ENCODE measurements at places on chromosomes 5 and 9.

DNA sequence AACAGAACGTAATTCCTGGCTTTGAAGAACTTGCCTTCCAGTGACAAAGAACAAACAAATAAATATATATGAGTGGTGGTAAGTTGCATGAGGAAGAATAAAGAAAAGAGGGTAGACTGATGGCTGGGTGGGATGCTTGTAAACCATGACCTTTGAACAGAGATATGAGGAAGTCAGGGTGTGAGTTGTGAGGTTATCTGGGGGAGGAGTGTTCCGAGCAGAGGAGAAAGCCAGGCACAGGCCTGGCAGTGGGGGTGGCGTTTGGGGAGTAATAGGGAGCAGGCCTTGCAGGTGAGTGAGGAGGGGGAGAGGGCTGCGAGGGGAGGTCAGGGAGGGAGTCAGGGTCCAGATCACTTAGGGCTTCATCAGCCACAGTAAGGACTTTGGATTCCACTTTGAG, 213.4 kb downstream of the PTTG1 start:
- no peak for DNase-seq

- DNase-seq = peak; percentile 43
These were observed 19.2 kb upstream of the TOR1B start for GRCh38 chr9:129783516-129784361.

DNA sequence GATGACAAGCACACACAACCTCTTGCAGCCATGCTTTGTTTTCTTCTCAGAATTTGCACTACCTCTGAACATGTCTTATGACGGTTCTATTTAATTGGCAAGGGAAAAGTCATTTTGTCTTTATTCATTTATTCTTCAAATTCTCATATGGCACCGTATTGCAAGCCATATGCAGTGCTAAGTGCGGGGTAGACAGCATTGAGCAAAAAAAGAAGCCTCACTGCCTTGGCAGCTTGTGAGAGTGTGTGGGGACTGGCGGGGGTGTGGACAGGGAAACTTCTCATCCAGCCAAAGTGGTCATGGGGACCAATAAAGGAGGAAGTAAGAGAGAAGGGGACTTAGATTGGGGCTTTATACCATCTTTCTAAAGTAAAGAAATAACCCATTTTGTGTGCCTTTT, 160.0 kb downstream of the CDH12 start:
- DNase-seq = no peak

GRCh38 chr5:14267991-14268708, 125.0 kb downstream of the TRIO start:
- DNase-seq = no peak

GRCh38 chr5:84372066-84372695, 12.5 kb downstream of the EDIL3 start:
- peak; percentile 25 for DNase-seq

GRCh38 chr5:96649681-96650540, 12.3 kb upstream of the CAST start:
- DNase-seq = no peak

GRCh38 chr9:114315723-114316363, 7.1 kb upstream of the ORM1 start:
- DNase-seq = no peak

- DNase-seq = no peak
These were observed 39.0 kb upstream of the ZSWIM6 start for GRCh38 chr5:61293071-61293470.

DNA sequence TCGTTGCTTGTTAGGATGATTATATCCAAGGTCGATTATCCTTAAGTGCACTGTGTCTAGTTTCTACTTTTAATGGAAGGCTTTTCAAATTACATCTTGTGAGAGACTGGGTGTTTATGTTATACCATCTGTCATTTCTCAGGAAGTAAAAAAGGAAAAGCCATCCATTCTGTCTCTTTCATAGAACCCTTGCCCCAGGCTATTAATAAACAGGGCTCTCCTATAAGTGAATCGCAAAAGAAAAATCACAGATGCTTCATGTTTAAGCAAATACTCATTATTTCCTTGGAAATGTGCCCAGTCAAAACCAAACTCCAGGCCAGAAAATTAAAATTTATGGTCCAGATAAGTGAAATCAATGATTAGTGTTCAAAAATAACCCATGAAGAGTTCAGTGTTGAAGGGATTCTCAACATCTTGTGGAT, 58.1 kb downstream of the STARD4 start:
- DNase-seq = peak; percentile 14

- DNase-seq = no peak
These were observed 187.1 kb downstream of the TRIM32 start for GRCh38 chr9:116873937-116874914.

GRCh38 chr5:150092159-150092787, 5.9 kb upstream of the CSF1R start:
- no peak for DNase-seq

DNA sequence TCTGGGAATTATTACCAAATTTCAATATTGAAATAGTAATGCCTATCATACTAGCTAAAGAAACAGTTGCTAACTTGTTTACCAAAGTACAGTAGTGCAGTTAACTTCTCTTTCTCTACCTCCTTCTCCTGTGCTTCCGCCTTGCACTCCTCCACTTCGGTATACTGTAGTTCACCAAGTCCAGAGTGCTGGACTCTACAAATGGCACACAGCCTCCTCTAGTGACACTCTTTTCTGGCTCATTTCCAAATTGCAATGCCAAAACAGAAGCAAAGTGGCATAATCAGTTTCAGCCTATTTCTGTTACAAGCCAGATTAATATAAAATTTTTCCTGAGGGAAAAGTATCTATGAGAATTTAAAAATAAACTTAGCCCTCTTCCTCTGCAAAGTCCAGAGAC, 86.0 kb upstream of the RASGRF2 start:
- DNase-seq = no peak

DNA sequence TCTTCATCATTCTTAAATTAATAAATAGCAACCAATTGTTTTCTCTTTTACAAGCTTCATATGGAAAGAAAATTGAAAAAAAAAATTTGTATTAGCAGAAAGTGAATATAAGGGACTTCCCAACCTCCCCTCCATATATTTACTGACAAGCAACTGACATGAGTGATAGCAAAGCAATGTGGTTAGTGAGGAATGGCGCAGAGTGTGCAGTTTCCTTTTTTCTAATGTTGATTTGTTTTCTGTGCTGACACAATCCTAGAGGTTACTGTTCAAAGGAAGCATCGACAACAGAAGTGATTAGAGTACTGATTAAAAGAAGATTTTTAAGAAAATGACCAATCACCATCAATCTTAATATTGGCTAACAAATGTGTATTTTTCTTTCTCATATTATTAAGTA, 1.7 kb upstream of the PTGER4 start:
- no peak for DNase-seq

- DNase-seq = no peak
These were observed 39.1 kb upstream of the S1PR3 start for GRCh38 chr9:88952086-88952615.

GRCh38 chr5:16903480-16904300, 32.4 kb downstream of the MYO10 start:
- DNase-seq = no peak

GRCh38 chr9:97980479-97980803, 2.7 kb upstream of the ANP32B start:
- no peak for DNase-seq

DNA sequence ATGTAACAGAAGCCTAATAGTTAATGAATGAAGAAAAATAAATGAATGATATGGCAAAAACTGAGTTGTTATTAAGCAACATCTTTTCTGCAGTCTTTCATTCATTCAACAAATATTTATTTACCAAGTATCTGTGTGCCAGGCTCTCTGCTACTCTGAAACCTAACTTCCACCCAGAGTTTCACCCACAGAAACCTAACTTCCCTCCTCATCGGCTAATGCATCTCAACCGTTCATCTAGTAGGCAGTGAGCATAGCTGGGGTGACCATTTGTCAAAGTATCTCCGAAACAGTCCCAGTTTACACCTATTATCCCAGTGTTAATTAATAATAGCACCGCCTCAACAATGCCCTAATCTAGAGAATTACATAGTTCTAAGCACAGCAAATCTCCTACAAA, 1.5 kb downstream of the TTC39B start:
- no peak for DNase-seq

- DNase-seq = no peak
These were observed 2.4 kb upstream of the RXRA start for GRCh38 chr9:134323741-134324358.

DNA sequence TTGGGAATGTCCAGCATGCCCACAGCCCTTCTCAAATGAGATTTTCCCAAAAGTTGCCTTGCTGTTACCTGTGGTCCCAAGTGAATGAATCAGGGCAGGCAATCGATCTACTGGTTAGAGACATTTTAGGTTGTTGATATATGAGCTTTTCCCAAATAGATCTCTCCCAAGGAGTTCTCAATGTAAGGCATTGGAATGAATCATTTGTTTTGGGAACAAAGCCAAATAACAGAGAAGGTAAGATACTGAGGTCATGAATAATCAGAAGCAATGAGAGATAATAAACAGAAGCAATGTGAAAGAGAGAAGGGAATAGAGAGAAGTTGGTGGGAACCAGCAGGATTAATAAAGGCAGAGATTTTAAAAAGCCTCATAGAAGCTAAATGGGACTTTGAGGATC, 93.6 kb upstream of the FER start:
- DNase-seq = no peak

DNA sequence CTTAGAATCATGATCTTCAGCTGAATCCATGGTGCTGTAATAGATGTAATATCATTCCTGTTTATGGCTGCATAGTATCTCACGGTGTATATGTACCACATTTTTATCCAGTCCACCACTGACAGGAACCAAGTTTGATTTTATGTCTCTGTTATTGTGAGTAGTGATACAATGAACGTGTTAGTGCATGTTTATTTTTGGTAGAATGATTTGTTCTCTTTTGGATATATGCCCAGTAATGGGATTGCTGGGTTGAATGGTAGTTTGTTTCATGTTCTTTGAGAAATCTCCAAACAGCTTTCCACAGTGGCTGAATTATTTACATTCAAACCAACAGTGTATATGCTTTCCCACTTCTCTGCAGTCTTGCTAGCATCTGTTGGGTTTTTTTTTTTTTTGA, 175.1 kb upstream of the CDH10 start:
- DNase-seq = no peak

GRCh38 chr5:158758675-158759074, 341.0 kb downstream of the EBF1 start:
- DNase-seq = peak; percentile 67

- no peak for DNase-seq
These were observed 86.3 kb upstream of the ERBIN start for GRCh38 chr5:65840071-65840470.

GRCh38 chr5:139757727-139758509, 37.7 kb upstream of the PSD2 start:
- DNase-seq = no peak

DNA sequence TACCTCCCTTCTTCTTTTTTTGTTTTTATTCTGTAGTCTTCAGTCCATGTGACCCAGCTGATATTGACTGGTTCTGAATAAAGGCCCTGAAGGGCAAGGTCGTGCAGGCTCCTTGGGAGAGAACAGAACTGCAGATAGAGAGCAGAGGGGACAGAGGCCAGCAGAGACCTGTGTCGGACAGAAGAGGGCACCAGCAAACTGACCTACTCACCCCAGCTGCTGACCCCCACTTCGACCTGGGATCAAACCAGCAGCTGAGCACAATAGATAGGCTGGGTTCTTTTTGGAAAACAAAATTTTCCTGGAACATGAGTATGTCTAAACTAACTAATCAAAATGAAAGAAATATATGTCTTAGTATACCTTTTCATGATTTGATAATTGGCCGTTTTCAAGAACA, 695.1 kb downstream of the NR2F1-AS1 start:
- DNase-seq = no peak

DNA sequence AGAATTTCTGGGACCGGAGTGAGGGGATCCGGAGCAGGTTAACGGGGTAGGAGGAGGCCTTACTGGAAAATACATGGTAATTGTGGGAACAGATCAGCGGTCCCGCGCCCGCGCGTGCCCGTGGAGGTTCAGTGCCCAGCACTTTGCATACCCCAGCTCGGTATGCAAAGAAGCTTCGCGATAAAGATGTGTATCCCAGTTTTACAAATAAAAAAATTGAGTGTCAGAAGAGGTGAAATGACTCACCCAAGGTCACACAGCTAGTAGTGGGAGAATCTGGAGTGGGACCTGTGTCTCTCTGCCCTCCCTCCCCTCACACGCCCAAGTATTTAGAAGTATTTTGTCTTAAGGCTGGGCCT, 967 bp downstream of the NEURL1B start:
- DNase-seq = no peak

GRCh38 chr9:123399803-123400378, 43.9 kb downstream of the CRB2 start:
- DNase-seq = no peak

DNA sequence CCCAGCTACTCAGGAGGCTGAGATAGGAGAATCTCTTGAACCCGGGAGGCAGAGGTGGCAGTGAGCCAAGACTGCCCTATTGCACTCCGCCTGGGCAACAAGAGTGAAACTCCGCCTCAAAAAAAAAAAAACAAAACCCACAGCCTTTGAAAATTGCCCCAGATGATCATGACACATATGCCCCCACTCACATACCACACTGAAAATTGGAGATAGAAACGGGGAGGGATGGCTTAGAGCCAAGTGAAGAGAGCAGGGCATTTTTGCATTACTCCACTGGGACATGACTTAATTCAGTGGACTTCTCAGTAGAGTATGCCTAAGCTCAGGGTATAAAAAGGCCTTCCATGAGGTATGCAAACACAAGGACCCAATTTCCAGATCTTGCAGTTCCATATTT, 309.3 kb downstream of the BNC2 start:
- DNase-seq = no peak

GRCh38 chr9:82512728-82513127, 524.2 kb downstream of the SPATA31D1 start:
- DNase-seq = no peak

- DNase-seq = no peak
These were observed 350.8 kb downstream of the DMRT2 start for GRCh38 chr9:1400983-1401382.

GRCh38 chr5:173853370-173854131, 34.6 kb upstream of the CPEB4 start:
- no peak for DNase-seq

GRCh38 chr5:28084069-28084468, 1045.7 kb upstream of the CDH9 start:
- DNase-seq = no peak

- DNase-seq = no peak
These were observed 74.8 kb downstream of the CCDC192 start for GRCh38 chr5:127777957-127778356.

GRCh38 chr5:2381070-2381469, 370.4 kb downstream of the IRX2 start:
- DNase-seq = no peak

GRCh38 chr5:142017832-142018427, 5.1 kb upstream of the GNPDA1 start:
- DNase-seq = no peak

GRCh38 chr5:115723220-115723619, 93.2 kb downstream of the CDO1 start:
- no peak for DNase-seq

- DNase-seq = no peak
These were observed 12.5 kb downstream of the TRPM3 start for GRCh38 chr9:71108937-71109336.

DNA sequence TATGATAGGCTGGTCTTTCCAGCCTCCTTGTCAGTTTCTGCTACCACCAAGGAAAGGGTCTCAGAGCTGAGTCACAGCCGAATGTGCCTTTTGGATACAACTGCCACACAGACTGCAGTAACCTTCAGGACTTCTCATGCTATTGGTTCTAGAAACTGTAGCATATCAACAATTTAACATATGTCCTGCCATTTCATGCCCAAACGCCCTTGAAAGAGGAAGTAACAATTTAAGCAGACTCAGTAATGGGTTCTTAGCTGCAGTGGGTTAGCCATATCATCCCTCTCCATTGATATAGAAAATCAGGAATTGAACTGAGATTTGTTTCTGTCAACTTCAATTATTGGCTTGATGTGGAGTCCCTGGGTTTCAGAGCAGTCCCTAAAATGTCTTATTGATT, 4.1 kb upstream of the CLK4 start:
- no peak for DNase-seq
